ENCODE measurements at places on chromosomes 5 and 9.
A peak's percentile ranks its signal among the peaks of the same experiment; 100 is the strongest.

DNA sequence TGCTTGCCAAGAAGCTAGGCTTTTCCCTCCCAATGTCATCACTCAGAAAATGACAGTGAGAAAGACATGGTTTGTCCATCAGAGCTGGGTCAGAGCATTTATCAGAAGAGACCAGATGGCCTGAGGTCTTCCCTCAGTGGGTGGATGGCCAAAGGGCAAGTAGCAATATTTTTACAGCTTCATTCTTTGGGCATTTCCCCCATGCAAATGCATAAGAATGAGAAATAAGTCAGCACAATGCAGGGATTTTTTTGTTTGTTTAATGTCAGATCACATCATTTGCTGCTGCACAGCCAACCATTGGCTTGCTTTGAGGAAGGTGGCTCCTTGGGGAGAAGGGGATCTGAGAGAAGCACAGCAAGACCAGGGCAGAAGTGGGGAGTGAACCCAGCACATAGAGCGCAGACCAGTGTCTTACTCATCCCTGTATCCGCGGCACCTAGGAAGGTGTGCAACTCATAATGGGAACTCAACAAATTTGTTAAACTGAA is 209.6 kb downstream of the SEMA6A start:
- no peak for DNase-seq

- peak; percentile 7 for DNase-seq
These were observed 23.8 kb downstream of the RETREG1 start for GRCh38 chr5:16593013-16593412.

- no peak for DNase-seq
These were observed 33.2 kb upstream of the ASTN2 start for GRCh38 chr9:117448066-117448465.

- no peak for DNase-seq
These were observed 8.9 kb downstream of the PAEP start for GRCh38 chr9:135570456-135570855.

DNA sequence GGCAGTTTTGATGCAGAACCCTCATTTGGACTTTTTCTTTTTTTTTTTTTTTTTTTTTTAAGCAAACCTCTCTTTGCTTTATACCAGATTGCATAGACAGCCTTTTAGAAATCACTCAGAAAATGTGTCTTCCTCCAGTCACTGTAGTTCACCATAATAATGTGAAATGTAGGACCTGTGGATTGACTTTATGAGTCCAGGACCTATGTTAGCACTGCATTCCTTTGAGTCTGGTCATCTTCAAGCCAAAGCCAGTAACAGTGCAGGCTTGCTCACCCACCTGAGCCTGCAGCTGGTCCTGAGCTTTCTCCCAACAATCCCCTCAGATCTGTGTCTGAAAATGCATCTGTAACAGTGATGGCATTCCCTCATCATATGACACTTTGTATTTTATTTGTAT is 110.7 kb upstream of the NFIL3 start:
- no peak for DNase-seq

GRCh38 chr9:120210274-120210673 is 369.7 kb downstream of the CDK5RAP2 start:
- no peak for DNase-seq

- DNase-seq = no peak
These were observed 52.4 kb upstream of the PPARGC1B start for GRCh38 chr5:149677731-149678130.

DNA sequence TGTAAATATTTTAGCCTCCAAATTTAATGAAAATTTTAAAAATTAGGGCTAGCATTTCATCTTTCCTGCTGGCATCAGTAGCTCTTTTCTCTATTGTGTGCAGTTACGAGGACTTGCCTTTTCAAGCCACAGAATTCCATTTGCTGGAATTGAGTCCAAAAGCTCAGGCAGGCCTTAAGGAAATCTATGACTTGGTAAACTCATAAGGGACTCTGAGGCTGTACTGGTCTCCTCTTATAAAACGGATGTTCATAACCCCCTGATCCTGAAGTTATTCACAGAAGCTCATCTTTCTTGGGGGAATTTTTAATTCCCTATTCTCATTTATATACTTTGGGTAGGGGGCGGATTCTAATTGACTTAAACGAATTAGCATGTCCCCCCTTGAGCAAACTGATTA is 23.4 kb downstream of the ANKRA2 start:
- DNase-seq = no peak

DNA sequence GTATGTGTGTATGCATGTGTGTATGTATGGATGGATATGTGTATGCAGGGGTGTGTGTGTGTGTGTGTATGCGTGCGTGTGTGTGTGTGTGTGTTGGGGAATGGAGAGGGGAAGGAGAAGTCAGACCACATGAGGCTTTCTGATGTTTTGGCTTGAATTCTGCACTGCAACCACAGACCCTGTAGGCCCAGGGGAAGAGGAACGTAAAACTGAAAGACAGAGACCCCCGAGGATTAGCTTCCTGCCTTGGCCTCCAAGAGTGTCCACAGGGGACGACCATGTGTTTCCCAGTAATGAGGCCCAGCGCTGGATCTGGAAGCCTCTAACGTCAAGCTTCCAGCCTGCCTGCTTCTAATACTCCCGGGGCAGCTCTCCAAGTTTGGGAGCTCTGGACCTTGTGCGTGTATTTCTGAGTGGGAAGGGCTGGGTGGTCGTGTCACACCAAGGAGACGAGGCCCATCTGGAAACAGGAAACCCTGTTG is 5.8 kb downstream of the DCANP1 start:
- DNase-seq = no peak

DNA sequence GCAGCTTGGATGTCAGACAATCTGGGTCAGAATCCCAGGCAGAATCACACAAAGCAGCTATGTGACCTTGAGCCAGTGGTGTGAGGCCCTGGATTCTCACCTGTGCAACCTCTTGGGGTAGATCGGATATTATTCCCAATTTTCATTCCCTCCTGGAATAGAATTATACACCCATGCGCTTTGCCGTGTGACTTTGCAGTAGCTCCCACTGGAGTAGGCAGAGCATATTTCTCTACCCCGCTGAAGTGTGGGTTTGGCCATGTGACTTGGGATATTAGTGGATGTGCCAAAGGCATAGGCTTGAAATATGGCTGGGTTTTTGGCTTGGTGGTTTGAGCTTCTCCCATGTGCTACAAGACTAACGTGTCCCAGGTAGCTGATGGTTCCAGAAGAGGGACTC is 35.5 kb upstream of the IER5L start:
- no peak for DNase-seq

- DNase-seq = no peak
These were observed 4.3 kb upstream of the SLC6A18 start for GRCh38 chr5:1220831-1221230.

DNA sequence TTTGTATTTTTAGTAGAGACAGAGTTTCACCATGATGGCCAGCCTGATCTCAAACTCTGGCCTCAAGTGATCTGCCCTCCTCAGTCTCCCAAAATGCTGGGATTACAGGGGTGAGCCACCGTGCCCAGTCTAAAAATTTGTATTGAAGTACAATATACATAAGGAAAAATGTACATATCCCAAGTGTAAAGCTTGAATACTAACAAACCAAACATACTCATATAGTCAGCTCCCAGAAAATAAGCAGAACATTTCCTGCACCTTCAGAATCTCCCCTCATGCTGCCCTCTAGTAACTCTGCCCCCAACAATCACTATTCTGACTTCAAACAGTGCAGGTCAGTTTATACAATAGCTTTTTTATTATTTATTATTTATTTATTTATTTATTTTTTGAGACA is 1.6 kb upstream of the NOL6 start:
- DNase-seq = no peak

DNA sequence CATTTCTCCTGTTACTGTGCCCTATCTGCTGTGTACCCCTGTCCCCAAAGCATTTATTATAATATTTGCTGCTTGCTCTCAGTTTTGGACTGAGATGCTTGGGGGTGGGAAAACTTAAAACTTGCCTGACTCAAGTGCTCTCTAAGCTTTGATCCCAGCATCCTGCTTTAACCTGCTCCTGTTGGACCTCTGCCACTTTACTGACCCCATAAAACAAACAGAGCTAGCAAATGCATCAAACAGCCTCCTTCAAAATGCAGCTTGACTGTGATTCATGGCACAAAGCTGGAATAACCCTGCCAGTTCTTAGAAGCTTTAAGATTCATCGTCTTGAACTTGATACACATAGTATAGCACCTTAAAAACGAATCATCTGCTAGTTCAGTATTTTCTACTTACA is 212.5 kb downstream of the DEPDC1B start:
- no peak for DNase-seq

DNA sequence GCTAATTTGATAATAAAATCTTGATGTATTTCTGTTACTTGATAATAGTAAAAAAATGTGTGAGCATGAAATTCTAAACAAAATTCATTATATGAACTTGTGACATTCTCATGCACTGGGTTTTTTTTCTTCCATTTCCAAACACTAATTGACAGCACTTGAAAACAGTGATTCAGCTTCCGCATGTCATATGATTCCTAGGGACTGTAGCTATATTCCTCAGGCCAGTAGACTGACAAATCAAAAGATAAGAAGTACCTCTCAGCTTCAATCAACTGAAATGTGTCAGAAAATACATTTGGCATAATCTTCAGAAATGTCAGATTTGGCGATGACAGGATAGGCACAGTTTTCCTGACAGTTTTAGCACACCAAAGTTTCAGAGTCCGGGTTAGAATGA is 52.5 kb downstream of the EFNA5 start:
- DNase-seq = no peak

DNA sequence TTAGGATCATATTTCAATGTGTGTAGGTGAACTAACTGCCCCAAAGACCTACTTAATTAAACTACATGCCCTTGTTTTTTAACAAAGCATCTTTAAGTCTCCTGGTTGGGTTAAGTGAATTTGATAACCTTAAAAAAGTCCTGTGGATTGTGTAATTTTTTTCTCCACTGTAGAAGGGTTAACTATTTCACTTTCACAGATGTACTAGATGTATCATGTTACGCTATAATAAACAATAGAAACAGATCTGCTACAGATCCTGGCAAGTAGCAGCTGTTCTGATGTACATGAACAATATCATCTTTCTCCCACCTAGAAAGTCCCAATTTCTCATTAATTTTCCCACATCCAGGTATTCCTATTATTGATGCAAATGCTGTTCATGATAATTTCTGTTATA is 18.9 kb downstream of the KIF24 start:
- DNase-seq = no peak

- DNase-seq = no peak
These were observed 220.3 kb downstream of the CSNK1G3 start for GRCh38 chr5:123732257-123732656.

DNA sequence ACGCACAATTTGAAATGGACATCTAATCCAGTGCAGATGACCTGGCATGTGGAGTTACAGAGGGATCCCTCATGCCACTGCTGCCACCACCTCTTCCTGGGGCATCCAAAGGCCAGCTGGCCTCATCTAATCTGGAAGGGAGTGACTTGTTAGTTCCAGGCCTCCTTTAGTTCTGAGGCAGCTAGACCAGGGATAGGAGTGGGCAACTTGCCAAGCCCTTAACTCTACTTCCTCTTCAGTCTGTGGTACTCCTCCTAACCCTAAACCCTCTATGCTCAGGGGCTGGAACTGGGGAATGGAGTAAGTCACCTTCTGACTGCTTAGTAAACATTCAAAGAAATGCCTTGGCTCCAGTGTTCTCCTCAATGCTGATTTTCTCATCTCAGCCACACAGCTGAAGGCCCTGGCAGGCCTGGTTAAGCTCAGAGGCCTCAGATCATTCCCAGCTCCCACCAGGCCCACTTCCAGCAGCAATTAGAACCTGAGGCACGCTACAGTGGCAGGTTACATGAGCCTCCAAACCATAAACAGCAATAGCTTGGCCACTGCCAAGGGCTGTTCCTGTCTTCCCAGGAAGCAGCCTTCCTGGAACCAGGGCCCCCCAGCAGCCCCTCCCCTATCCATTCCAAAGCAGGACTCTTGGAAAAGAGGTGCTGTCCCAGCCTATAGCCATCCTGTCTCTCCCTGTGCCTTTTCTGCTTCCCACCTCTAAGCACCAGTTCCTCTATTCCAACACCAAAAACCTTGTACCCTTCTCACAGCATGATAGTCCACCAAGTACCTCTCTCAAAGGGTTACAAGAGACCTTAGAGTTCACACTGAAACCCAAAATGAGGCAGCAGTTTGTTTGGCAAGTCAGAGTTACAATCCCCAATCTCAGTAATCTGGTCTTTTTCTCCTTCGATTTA is 2.0 kb downstream of the EIF4EBP3 start:
- no peak for DNase-seq

GRCh38 chr9:31674264-31674663 is 710.2 kb upstream of the ACO1 start:
- DNase-seq = no peak

- DNase-seq = peak; percentile 38
These were observed 403.0 kb downstream of the ZNF608 start for GRCh38 chr5:124343451-124343867.

GRCh38 chr5:111224561-111225345 is 569 bp downstream of the CAMK4 start:
- DNase-seq = no peak

- DNase-seq = no peak
These were observed 29.8 kb downstream of the TNFAIP8 start for GRCh38 chr5:119385536-119386128.

GRCh38 chr9:14437354-14438231 is 123.7 kb upstream of the NFIB start:
- DNase-seq = no peak

DNA sequence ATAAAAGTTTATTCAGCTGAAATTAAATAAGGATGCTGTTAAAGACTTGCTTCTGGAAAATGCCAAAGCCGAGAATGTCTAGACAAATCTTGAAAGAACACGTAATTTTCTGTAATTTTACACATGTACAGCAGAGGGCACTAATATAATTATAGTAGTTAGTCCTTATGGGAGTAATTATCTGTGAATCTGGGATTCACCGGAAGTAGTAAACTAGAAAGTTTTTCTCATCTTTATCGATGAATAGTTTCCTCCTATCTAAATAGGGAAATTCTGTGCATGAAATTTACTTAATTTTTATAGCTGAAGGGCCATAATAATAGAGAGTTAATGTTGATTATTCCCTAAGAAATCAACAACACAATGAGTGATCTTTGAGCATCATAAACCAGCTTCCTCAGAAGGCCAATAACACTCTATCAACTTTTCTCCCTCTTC is 18.4 kb upstream of the CNTLN start:
- DNase-seq = no peak

- DNase-seq = no peak
These were observed 12.1 kb downstream of the CCL28 start for GRCh38 chr5:43400082-43400481.

- DNase-seq = no peak
These were observed 35.4 kb downstream of the PRLR start for GRCh38 chr5:35194635-35195471.

GRCh38 chr9:104934691-104935500 is 6.9 kb upstream of the ABCA1 start:
- DNase-seq = no peak

DNA sequence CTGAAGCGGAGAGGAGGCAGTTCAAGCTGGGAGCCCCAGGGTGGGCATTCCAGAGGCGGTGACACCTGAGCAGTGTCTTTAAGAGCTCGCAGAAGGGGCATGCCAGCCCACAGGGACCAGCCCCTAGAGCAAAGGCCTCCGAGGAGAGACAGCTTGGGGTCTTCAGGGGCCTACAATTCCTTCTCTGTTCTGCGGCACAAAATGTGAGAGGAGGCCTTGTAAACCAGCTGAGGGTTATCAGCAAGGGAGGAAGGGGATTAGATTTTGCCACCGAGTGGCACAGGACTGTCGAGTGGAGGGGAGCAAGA is 505 bp upstream of the SIGMAR1 start:
- DNase-seq = no peak

- no peak for DNase-seq
These were observed 1.4 kb downstream of the UBAC1 start for GRCh38 chr9:135959814-135960213.

GRCh38 chr5:59785676-59786333 is 107.7 kb downstream of the PDE4D start:
- no peak for DNase-seq
